ENCODE measurements at places on chromosomes 4 and X. TPM values are rescaled to one million over a fixed set of nuclear protein-coding genes. Genes with fewer than 3 reads are reported as not detected.

GRCh38 chr4:45550766-45551366 lies 573.0 kb downstream of the GABRG1 start:
- DNase-seq, result no peak

- DNase-seq, result no peak
These were observed 615.4 kb upstream of the GALNT7 start for GRCh38 chr4:172553216-172553615.

GRCh38 chrX:141341341-141341740 lies 99.0 kb upstream of the SPANXC start:
- DNase-seq, result no peak

DNA sequence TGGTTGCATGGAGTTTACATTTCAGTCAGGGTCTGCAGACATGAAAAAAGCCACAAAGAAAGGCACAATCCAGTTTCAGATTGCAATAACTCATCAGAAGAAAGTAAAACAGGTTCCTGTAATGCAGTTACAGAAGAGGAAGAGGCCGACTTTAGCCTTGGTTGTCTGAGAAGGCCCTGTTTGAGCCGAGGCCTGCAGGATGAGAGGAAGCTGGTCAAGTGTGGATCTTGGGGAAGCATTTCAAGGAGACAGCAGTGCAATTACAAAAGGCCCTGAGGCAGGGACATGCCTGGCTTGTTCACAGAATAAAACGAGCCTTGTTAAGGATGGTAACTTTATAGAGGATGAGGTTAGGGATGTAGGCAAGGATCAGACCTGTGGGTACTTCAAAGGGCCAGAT lies 62.4 kb downstream of the AFF2 start:
- DNase-seq, result no peak

GRCh38 chr4:23857367-23857959 lies 32.4 kb downstream of the PPARGC1A start:
- DNase-seq, result no peak

NPY2R gene
- not detected for total RNA-seq

XAGE1A gene
- total RNA-seq, result not detected

F8A1 gene
- total RNA-seq, result 2.8 TPM

SMIM31 gene
- total RNA-seq, result not detected

CT45A2 gene
- total RNA-seq, result not detected

All from dermis microvascular lymphatic vessel endothelial cell (primary cell).